ENCODE measurements at places on chromosomes 3 and 15.

GRCh38 chr15:63514531-63514943 is 10.1 kb downstream of the USP3 start:
- DNase-seq, result no peak

GRCh38 chr15:70535071-70535954 is 228.0 kb downstream of the UACA start:
- DNase-seq, result no peak

- peak; percentile 70 for DNase-seq
These were observed 1.7 kb upstream of the SLC2A2 start for GRCh38 chr3:171028025-171028778.

DNA sequence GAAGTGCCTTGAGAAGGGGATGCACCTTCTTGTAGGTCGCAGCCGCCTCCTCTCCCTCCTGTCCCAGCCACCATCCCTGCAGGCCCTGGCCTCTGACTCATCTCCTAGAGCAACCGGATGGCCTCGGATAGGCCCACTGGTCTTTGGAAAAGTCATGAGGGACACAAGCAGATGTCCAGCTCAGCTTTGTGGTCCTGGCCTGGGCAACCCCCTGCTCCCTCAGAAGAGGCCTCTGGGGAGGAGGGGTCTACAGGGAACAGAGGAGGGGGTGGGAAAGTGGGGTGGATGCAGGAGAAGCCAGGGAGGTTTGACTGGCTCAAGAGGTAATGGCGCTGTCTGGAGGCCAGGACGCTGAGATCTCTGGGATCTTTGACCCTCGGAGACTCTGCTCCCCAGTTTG is 259.2 kb upstream of the TLE3 start:
- no peak for DNase-seq

GRCh38 chr15:69434238-69434637 is 18.4 kb upstream of the RPLP1 start:
- no peak for DNase-seq

GRCh38 chr3:167978071-167978470 is 117.7 kb downstream of the GOLIM4 start:
- no peak for DNase-seq

DNA sequence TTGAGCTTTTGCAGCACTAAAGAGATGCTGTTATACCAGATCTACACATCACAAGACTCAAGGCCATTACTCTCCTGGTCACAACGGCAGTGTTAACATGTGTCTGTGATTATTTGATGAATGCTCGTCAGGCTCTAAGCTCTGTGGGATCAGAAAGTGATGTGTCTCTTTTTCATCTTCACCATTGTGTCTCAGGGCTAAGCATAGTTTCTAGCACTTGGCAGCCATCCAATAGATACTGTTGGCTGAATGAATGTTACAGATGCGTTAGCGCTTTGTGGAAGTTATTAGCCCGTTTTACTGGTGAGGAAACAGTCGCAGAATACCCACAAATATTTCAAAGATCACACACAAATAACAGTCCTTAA is 1.2 kb upstream of the FAM81A start:
- no peak for DNase-seq

DNA sequence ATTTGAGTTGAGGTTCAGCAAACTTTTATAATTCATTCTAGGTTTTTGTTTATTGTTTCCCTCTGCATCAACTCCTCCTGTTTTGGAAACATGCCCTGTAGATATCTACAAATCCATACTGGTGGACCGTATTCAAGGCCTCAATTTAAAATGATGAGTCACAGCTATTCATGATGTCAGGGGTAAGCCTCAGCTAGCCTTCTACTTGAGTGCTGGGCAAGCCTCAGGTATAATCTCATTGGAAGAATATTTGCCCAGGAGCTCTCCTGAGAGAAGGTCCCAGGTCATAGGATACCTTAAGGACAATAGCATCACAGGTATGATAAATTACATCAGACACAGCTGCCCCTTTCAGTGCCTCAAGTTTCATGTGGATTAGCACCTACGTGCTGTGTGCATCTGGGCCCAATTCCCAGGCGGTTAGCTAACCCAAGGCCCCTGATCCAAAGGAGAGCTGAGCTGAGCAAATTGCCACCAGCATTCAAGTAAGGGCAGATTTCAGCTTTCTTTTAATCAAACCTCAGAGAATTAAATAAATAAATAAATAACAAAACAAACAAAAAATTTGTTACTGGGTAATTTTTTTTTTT is 87.5 kb downstream of the KCNMB2 start:
- no peak for DNase-seq

DNA sequence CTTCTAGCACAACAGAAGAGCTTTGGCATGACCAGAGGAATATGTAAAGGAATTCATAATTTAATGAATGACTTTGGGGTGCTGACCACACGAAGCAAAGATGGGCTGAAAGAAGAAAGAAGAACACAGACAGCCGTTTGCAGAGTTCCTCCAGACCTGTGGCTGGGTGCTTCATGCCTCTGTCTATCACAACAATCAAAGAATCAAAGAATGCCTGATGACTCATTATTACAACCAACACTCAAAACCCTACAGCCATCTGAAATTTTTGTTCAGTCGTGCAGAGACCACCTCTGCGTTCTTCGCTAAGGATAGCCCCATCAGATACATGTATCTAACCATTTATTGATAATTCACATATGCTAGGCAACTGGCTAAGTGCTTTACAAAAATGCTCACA is 129.0 kb upstream of the PRICKLE2 start:
- DNase-seq, result no peak

- DNase-seq, result no peak
These were observed 46.6 kb downstream of the ASB7 start for GRCh38 chr15:100648951-100649350.

- no peak for DNase-seq
These were observed 99.4 kb downstream of the ADAM10 start for GRCh38 chr15:58650102-58650501.

DNA sequence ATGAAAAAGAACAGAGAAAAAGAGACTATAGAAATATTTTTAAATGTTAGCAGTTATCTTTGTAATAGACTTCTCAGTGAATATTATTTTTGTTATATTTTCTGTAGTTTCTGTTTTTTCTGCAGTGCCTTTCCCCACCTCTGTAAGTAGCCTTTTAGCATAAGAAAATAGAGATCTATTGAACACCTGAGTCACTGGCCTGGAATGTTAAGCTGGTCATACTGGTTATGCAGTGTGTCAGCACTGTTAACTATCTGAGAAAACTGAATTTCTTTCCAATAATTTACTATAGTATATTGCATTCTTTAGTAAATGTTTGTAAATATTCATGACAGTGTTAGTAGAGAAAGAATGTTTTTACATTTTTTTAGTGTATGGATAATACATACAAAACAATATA is 79.8 kb downstream of the NECTIN3 start:
- no peak for DNase-seq

DNA sequence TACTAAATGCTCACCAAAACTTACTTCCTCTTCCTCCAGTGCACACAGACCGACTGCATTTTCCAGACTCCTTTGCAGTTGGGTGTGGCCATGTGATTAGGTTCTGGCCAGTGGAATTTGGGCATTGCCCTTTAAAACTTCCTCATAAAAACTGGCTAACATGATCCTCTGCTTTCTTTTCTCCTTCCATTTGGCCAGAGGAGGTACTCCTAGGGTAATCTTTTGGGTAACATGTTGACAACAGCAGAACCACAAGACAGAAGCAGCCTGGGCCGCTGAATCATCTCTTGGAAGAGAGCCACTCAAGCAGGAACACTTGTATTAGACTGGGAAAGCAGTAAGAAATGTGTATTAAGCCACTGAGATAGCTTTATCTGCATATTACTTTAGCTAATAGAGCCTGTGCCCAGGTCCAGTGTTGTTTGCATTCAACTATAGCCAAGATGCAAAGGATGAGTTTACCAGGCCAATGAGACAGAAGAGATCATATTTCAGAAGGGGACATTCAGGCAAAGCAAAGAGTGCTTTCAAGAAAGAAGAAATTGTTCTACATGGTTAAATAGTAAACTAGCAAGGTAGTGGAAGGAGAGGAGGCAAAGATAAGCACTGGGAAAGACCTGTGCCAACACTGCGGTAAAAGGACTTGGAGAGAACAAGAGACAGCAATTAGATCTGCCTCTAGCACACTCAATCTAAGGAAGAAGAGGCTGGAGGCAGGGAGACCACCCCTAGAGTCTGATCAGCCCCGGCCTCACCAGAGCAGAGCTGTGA is 79.8 kb downstream of the PLCH1 start:
- DNase-seq, result peak; percentile 53

DNA sequence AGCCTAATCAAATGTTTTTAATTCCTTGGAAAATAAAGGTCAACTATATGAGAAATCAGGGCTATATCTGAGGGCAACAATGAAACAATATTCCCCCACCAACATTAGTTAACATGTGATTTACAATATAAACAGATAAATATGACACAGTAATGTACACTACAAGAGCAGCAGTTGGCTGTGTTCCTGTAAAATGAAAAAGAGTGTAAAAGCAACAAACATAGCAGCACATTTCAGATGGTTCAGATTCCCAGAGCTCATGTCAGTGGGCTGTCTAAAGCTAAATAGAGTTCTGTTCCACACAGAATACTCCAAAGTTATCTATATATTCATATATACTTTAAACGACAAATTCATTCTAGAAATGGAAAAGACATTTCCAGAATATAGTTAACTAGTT is 42.6 kb downstream of the ANKRD28 start:
- no peak for DNase-seq

DNA sequence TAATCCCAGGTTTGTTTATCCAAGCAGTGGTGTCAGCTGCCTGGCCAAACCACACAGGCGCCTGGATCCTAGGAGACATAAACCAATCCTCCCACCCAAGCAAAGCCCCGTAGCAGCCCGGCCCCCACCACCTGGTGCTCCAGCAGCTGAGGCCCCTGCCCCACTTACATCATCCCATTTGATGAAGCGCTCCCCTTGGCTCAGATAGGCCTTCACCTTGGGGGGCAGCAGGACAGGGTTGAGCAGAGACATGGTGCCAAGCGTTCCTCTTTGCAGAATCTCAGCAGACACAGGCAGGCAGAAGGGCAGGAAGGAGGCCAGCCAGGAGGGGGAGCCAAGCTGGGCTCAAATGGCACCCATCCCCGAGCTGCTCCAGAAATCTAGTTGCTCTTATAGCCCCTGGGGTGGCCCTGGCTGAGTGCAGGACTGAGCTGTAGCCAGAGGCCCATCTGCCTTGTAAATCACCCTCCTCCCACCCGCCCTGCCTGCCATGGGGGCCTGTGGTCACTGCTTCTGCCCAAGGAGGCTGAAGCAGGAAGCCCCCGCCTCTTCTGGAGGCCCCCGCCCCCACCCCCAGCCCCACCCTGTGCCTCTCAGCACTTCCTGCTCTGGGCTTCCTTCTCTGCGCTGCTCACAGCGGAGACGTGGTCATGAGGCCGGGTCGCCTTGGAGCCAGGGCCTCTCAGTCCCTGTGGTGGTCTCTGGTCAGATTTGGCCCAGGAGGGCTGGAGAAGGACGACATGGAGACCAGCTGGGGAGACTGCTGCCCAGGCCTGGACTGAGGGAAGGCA is at the start of gene PLCB2:
PLCB2 (minus strand) TSS at position 515 of the 791 bp plus-strand sequence; CDS start at position 252, 263 bp downstream.
- DNase-seq, result peak; percentile 69

GRCh38 chr3:25306705-25307104 is 121.4 kb upstream of the RARB start:
- no peak for DNase-seq

DNA sequence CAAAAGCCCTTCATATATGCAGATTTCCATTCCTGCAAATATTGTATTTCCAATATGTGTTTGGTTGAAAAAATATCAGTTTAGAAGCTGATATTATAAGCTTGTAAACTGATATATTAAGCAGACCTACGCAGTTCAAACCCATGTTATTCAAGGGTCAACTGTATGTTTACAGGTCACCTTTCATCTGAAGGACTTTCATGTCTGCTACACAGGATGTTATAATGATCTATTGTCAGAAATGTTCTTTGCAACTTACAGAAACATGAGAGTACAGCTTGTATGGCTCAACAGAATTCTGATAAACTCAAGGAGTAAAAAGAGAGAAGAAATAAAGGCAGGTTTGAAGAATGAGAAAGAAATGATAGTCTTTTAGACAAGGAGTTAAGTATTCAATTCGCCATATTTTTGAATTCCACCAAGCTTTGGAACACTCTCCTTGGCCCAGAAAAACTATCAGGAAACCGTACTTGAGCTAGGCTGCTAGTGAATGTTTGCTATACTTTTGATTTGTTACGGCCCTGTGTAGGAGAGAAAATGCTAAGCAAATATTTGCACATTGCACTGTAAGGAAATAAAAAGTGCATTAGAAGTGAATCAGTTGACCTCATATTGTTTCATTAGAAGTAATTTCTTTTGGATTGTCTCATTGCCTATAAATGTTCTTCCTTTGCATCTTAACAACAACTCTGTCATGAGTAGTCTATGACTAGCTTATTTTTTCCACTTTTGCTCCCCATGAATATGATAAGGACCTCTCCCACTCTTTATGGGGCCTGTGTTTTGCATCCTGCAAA is 81.2 kb downstream of the NEK11 start:
- no peak for DNase-seq

DNA sequence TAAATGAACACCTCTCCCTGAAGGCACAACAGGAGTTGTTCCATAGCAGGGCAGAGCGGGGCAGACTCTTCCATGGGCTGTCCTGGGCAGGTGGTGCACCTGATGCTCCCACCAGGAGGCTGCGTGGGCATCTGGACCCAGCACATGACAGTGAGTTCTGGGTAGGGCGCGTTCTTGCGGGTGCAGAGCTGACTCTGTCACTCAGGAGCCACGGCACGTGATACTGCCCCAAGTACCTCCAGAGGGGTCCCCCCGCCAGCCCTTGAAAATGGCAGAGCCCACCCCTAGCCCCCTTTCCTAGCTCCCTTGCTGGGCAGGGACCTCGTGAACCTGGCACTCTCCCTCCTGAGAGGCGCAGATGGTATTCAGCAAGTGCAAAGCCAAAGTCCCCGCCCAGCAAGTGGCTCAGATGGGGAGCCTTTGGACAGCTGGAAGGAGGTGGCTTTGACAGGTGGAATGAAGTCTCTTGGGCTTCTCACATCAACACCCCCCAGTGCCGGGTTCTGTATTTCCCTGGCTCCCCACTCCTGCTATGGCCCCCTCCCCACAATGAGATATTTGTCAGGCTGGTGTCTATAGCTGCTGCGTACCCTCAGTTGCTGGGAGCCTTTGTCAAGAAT is 172.1 kb downstream of the TBC1D2B start:
- no peak for DNase-seq
